Keratinocyte (primary cell): ENCODE measurements at places on chromosomes 1 and 21. TPM values are rescaled to one million over a fixed set of nuclear protein-coding genes. Genes with fewer than 3 reads are reported as not detected.

NEK2 gene
- 0.99 to 10.8 TPM (median 7.0 TPM) in 3 replicates for polyA plus RNA-seq

CELA3B gene
- not detected in 3 replicates for polyA plus RNA-seq

DNA sequence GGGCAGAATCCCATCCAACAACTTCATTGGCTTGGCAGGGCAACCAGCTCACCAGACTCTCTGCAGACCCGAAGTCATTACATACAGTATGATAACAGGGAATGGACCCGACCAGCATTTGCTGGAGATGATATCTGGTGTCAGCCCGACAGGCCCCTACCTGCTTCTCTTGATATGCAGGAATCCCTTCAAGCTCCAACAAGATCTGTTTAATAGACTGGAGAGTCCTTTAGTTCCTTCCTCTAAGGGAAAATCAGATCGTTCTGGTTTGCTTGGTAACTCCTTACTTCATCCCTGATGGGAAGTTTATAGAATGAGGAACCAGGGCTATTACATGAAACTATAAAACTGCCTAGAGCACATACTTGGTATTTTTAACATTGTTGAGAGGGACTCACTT is 61.2 kb downstream of the EDARADD start:
- DNase-seq, result peak; percentile 55

DNA sequence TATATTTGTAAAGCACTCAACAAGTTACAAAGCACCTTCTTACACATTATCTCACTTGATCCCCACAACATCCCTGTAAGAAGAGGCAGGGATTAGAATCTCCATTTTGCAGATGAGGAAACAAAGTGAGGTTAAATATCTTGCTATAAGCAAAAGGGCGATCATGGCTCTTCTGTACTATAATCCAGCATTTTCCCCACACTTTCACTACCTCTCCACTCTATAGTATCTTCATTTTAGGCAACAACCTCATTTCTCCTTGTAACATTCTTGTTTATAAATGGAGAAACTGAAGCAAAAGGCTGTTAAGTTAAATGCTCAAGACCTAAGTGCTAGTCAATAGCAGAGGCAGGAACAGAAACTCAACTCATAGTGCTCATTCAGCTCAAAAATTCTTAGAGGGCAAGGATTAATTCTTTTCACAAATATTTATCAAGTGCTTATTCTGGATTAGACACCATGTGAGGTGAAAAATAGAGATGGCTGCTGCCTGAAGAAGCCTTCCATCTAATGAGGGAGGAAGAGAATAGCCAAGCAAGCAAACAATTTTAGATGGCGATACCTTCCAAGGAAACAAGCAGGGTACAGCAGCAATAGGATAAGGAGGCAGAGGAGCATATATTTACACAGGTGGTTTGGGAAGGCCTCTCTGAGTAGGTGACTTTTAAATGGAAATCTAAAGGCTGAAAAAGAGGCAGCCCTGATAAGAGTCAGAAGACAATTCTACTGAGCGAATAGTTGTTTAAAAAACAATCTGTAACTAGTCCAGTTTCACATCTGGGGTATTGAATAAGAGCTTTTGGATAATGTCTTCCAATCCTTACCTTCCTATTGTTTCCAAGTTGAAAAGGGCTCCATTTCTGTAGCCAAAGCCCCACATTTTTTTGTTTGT is 3.5 kb downstream of the ERRFI1 start:
- DNase-seq, result no peak

DNA sequence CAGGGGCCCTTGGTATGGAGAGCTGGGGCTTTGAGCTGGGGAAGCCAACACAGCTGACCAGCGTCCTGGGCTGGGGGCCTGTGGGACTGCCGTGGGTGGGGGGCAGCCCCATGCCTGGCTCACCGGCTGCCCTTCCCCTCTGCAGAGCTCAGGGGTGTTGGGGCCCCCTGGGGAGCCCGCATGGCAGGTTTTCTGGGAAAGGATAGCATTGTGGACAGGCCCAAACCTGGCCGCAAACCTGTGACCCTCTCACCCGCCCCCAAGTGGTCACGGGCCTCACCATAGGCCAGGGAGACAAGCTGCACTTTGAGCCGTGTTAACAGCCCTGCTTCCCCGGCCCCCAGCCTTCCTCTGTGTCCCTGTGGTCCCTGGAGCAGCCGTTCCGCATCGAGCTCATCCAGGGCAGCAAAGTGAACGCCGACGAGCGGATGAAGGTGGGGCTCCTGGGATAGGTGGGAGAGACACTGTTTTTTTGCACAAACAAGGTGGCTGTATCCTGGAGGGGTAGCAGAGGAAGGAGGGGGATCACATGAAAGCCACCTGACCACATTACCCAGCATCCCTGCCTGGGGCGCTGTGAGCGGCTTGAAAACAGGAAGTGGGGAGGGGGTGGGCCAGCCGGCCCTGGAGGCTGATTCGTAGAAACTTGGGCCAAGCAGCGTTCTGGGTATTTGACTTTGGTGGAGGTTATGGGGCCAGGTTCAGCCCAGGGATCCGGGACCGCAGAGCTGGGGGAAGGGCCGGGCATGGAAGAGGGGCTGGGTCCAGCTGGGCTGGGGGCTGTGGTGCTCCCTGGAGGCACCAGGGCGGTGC is 65.9 kb downstream of the PIK3CD start:
- DNase-seq, result no peak

DNA sequence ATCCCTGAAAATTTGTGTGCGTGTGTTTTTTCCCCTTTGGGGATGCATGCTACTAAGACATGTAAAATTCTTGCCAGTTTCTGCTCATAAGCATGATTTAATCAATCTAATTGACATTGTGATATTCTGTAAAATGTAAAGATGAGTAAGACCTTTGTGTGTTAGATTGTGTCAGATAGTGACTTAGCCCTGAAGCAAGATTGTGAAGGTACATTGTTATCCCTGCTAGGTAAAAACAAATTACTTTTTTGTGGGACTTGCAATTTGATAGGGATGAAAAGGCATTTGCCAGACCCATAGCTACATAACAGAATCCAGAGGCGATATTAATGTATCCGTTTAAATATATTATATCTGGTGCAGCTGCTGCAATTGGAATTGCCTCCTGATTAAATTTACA is 338.0 kb downstream of the RWDD3 start:
- no peak for DNase-seq

DNA sequence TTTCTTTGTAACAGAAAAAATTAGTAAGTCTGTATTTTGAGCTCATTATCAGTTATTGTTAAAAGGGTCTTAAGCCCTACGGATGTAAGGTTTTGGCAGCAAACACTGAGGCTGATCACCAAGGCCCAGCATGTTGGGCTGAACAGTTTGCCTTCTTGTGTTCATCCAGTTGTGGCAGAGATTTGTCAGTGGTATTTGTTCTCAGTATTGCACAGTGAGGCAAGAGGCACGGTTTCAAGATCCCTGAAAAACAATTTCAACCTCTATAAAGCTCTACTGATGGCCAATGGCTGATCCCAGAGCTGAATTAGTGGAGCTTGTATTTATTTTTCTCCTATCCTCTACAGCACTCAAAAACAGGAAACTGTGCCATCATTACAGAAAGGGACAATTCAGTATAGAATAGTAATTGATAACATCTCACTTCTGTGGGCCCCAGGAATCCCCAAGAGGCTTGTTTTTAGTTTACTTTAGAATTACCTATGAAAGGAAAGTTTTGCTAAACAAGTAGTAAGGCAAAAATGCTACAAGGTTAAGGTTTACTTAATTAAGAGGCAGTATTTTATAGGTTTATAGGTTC is 191.8 kb upstream of the RAB4A start:
- no peak for DNase-seq

DNA sequence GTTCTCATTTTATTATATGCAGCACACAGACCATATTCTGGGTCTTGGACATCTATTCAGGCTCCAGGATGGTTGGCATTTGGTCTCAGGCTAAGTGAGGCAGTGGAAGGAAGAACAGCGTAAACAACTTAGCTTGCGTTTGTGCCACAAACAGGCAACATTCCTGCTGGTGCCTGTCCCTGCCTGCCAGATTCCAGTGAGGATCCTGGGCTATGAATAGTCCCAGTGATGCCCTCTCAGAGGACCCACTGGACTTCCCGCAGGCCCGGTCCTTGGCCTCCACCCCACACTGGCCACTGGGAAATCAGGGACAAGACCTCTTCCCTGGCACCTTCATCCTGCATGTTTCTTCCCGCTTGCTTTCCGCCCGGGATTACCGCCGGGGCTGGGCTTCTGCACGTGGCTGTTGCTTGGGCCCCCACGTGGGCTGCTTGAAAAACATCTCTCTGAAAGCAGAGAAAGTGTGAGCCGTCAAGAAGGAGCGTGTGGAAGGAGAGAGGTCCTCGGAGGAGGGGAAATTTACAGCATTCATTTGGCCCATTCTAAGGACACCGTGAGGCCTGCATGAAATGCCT is 145.1 kb upstream of the WNT4 start:
- no peak for DNase-seq

GRCh38 chr1:246583448-246584185 is 17.4 kb downstream of the CNST start:
- DNase-seq, result no peak

DNA sequence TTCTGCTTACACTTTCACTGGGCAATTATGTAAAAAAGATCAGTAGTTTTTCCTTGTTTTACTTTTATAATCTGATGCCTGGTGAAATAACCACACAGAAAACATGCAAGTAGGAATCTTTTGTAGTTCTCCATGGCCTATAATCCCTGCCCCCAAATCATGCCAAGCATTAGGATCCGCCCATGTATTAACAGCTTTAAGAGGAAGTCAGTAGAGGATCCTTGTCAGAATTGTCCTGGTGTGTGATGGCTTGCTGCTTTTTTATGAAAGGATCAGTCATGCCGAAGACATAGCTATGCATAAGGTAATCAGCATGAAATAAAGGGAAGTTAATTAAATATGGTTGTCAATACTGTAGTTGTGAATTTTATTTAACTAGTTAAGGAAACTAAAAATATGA is 20.0 kb downstream of the ADGRL2 start:
- no peak for DNase-seq

DNA sequence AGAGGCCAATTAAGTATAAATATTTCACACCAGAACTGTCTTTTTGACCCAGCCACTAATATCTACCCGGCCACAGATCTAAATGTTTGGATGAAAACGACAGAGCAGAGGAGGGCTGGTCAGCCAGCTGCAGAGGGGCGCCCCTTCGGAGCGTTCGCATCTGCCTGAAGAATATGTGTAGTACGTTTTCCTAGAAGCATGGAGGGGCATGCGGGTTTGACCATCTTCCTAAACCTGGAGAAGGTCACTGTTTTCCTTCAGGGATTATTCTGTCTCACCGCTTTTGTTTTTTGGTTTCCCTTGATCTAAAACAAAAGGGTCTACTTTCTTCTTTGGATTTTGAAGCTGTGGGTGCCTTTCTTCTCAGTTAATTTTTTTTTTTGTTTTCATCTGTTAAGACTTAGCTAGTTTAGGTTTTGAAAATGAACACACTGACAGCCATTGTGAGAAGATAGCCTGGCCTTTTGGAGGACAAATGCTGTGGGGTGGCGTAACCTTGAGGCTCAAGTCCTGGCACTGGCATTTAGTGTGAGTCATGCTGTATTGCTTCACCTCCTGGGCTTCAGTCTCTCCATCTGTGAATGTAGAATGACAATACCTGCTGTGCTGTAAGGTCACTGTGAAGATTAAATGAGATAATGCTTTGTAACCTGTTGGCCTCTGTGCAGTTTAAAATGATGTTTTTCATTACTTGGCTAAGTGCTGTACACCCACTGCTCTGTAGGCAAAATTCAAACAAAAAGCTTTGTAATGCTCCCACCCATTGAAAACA is 74.1 kb upstream of the IRF2BP2 start:
- DNase-seq, result no peak

GRCh38 chr1:154445040-154445472 is 39.9 kb downstream of the IL6R start:
- DNase-seq, result no peak

DNA sequence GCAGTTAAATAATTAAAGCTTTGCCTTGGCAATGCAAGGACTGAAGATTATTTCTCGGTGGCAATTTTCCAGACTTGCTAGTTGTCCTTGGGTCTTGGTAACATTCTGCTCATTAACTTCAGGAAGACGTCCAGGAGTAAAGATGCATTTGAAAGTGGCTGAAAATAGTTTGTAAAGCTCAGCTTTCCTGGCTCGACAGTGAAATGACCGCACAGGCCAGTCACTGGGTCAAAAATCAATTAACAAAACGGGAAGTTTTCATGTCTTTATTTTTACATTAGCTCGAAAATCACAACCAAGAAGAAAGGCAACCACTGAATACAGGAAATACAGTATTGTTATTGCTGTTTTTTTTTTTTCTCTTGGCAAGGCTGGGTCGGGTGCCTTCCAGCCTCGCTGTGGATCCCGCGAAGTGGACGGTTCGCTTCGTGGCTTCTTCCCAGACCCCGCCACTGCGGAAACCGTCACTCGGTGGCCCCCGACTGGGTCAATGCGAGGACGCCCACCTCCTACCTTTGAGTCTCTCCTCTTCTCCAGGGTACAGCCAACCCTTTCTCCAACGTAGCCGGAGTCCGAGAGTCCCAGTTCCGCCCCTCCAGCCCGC is 479 bp upstream of the SNX7 start:
- no peak for DNase-seq

DNA sequence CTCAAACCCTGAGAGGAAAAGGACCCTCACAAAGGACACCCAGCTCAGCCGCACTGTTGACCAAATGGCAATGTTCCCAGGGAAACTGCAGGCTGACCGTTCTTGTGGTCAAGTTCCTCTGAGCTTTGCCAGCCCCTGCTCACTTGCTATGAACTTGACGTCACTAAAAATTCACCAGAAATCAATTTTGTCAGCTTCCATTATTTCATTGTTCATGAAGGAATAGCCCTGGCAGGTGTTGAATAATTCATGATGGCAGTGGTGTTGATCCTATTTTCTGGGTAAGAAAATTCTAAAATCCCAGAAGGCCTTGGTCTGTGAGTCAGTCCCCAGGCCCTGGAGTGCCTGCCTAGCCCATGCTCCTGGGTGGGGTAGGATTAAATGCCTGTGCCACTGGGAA is 318.9 kb downstream of the ZNF326 start:
- DNase-seq, result no peak

GRCh38 chr1:2523191-2523890 is 3.1 kb downstream of the PANK4 start:
- DNase-seq, result no peak

DNA sequence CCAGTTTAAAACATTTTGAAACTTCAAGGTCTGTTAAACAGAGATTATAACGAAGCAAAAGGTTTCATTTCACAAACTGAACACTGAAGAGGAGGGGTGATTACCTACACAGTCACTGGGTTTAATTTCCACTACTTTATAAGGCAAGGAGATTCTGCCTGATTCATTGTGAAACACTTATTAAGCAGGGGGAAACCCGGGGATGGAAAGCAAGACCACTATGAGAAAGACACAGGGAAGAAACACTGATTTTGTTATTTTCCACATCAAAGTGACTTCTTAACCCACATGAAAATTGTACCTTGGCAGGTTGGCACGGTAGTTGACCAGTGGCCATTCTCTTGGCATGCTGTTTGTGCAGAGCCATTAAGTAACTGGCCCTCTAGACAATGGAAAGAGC is 8.1 kb upstream of the F5 start:
- DNase-seq, result no peak

DNA sequence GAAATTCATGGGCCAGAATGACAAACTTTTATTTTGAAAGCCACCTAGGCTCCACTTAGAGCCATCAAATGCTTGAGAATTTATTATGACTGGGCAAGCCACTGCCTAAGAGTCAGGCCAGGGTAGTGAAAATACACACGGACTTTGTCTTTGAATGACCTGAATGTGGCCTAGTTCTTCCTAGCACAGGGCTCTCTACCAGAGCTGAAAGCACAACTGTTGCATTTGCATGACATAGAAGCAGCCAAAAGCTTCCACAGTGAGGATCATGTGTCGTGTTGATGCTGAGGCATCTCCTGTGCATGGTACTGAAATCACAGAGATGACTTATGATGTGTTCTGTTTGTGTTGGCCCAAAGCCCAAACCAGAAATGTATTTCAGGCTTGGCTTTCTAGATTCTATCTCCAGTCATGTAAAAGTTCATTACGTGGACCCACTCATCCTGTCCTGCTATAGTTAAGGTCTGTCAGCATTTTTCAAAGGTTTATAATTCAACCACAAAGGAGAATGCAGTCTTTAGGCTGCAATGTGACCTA is 164.0 kb upstream of the UBE2U start:
- DNase-seq, result peak; percentile 84
